Ascending aorta (tissue), 2 donors: ENCODE measurements at places on chromosomes 1 and 21.
A peak's percentile ranks its signal among the peaks of the same experiment; 100 is the strongest.

GRCh38 chr1:155125946-155126555 is 1.6 kb upstream of the EFNA1 start:
- DNase-seq, result no peak

GRCh38 chr1:234533034-234533891 is 54.3 kb upstream of the TARBP1 start:
- DNase-seq, result peak; percentile 90

DNA sequence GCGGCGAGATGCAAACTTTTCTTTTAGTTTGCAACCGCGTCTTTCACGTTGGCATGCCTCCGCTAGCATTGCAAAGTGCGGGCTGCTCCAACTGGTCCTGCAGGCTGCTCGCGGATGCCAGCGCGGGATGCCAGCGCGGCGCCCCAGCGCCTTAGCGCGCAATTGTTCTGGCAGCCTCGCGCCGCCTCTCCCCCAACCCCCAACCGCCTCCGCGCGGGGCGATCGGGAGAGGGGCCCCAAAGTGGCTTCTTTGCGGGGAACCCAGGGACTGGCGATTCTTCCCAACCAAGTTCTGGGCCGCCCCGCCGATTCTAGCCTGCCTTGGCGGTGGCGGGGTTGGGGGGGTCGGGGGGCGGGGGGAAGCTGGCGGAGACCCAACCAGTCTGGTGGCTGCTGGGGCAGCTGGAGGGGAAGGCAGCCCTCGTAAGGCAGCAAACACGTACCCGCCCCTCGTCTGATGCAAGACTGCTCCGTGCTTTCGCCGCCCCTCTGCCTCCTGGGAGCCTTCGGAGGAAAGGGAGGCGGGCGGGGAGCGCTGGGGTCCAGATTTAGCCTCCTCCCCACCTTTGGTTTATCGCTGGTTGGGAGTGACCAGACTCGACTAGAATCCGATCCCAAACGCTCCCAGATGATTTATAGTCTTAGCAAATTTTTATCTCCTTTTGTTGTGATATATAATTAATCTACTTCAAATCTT is 756 bp downstream of the PHGDH start:
- DNase-seq, result peak; percentile 92

DNA sequence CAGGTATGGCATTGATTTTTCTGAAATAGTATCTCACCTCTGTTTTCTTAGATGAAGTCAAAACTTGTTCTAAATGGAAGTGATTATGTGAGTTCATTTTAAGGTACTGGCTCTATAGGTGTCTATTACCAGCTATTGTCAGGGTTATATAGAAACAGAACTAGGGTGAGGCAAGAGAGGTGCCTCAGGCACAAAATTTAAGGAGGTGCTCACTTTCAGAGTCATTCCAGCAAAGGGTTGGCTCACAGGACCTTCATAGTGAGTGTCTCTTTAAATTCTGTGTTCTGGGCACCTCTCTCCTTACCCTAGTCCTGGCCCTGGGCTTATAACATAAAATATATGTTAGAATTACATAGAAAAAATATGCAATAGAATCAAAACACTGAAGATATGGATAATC is 49.3 kb downstream of the KIAA0319L start:
- no peak for DNase-seq

- DNase-seq, result no peak
Measured at GRCh38 chr1:186983327-186983726, 154.6 kb downstream of the PLA2G4A start.

DNA sequence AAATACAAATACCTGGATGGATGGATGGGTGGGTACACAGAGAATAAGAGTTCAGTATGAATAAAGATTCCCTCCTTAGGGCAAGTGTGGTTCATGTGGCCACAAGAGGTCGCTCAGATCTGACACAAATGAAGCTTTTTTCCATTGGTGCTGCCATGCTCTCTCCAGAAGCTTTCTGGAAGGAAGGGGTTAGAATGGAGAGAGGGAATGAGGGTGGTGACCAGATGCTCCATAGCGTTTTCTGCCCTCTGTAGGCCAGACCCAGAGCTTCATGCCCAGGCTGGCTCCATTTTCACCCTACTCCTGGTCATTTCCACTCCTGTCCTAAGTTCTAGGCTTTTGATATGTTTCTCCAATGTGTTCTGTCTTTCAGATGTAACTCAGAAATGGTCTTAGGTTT is 3.3 kb upstream of the FCRL6 start:
- DNase-seq, result peak; percentile 75

GRCh38 chr1:207807326-207807689 is 55.5 kb downstream of the CD46 start:
- no peak for DNase-seq

GRCh38 chr1:98267423-98267822 is 346.6 kb upstream of the DPYD start:
- no peak for DNase-seq

DNA sequence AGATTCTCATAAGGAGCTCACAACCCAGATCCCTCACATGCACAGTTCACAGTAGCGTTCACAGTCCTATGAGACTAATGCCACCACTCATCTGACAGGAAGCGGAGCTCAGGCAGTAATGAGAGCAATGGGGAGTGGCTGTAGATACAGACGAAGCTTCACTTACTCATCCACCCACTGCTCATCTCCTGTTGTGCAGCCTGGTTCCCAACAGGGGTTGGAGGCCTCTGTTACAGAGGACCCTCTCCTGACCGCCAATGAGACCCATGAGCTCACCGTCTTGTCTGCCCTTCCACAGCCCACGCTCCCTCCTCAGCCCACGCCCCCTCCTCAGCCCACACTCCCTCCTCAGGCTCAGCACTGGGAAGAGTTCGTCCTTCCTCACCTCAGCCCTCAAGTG is 39.6 kb downstream of the RSPH1 start:
- no peak for DNase-seq

DNA sequence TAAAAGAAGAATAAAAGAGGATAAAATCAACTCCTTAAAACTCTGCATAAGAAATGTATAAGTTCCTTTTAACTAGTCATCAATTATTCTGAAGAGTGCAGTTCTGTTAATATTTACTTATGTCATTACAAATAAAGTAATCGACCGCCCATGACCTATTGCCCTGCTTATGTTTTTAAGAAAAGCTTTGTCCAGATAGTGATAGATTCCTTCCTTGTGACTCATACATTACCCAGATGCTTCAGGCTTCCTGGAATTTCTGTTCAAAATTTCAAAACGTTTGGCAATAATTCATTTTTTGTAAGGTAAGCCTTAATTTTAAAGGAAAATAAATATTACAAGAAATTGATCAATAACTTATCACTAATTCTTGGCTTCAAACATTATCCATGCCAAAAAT is 918.2 kb upstream of the ADGRL2 start:
- no peak for DNase-seq

GRCh38 chr21:42254651-42255601 is 36.0 kb downstream of the ABCG1 start:
- DNase-seq, result no peak

DNA sequence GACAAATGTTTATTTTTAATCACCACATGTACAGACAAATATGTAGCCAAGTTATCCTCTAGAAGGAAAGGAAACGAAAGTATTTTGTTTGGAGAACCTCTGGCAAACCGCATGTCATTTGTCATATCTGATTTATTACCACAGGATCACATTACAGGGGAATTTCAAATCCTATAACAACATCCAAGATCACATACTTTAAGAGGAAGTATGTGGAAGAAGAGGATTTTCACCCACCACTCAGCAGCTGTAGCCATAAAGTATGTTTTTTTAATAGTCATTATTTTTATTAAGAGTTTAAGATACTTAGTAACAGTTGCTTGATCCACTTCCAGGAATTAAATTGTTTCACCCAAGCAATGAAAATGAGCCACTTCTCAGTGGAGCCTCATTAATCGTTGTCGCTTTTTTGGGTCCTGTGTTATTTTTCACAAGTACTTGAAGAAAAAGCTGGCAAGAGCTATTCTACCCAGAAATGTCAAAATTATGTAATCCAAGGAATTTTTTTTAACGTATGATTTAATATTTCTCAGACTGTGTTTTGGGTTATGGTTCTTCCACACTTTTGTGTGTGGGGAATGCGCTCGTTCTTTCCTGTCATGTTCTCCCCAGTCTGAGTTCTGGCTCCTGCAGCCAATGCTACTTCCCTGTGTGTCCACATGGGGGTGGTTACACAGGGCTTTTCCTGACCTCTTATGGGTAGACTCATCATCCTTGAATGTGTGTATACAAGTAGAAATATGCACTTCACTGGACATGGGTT is 6.9 kb downstream of the SERTAD4 start:
- DNase-seq, result no peak

DNA sequence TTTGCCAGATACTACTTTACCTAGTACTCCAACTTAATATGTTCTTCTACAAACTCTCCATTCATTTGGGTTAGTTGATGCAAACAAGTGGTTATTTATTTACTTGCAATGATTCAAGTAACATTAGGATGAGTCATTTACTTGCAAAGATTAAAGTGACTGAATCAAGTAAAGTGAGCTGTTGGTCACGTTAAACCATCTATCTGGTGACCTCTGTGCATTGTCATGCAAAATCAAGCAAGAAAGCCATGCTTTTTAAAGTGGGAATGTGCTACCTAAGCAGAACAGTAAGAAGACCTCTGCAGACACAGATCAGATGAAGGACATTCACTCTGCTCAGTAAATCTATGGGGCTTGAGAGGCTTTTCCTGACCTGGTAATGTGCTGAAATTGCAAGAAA is 254.7 kb downstream of the LRRIQ3 start:
- no peak for DNase-seq

- DNase-seq, result no peak
Measured at GRCh38 chr1:20787840-20788795, 1.0 kb upstream of the HP1BP3 start.

GRCh38 chr21:37128076-37128475 is 55.0 kb downstream of the TTC3 start:
- no peak for DNase-seq

DNA sequence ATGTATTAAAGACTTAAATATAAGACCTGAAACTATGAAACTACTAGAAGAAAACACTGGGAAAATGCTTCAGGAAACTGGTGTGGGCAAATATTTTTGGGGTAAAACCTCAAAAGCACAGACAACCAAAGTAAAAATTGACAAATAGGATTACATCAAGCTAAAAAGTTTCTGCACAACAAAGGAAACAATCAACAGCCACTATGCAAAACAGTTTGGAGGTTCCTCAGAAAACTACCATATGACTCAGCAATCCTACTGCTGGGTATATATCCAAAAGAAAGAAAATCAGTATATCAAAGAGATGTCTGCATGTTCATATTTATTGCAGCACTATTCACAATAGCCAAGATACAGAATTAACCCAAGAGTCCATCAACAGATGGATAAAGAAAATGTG is 17.1 kb downstream of the TSHB start:
- no peak for DNase-seq

DNA sequence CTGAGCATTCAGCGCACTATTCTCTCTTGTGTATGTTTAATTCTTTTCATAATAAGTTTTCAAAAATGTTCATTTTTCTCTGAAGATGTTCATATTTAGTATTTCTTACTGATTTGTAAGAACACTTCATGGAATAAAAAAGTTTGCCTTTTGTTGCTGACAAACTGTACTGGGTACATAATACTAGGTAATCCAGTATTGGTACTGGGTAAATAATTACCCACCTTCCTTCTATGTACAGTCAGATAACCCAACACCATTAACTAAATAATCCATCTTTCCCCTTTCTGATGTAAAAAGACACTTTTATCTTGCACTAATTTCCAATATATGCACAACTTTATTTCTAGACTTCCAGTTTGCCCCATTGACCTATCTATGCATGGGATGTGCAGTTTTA is 23.9 kb downstream of the APP start:
- no peak for DNase-seq

GRCh38 chr1:207885129-207886032 is 25.5 kb downstream of the CD34 start:
- peak; percentile 92 for DNase-seq

- DNase-seq, result no peak
Measured at GRCh38 chr1:186497651-186498050, 36.7 kb upstream of the PDC start.
